ENCODE measurements at places on chromosomes 5 and 9.

DNA sequence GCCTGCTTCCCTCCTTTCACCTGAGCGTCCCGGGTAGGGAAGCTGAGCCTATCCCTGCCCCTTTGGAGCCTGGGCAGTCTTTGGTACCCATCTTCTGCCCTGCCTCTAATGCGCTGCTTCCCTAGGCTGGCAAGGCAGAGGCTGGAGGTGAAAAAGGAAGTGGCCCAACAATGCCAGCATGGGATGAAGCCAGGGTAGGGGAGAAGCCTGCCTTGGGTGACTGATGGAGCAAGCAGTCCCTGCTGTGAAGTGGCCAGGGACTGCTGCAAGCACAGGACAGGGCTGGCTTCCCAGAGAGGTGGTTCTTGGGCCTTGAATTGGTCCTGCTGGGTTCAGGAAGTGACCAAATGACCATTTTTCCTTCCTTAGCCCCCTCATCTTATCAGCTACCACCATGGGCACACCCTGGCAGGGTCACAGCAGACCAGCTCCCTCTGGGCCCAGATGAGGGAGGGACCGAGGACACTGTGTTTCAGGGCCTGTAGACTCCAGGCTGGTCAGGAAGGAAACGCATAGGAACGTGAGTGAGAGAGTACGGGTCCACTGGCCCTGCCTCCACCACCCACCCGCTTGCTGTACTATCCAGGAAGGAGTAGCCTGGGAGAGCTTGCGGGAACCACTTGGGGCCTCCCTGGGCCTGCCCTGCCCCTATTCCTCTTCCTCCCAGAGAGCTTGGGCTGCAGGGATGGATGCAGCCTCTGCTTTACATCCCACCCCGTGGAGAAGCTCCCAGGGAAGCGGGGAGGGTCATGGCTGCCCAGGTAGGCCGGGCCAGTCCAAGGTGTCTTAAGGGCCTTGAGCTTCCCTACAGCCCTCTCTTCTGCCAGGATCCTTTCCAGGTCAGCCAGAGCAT lies 102.6 kb downstream of the DAB2IP start:
- DNase-seq = no peak

- DNase-seq = no peak
Observed at GRCh38 chr9:27377811-27378456, 81.0 kb upstream of the EQTN start.

DNA sequence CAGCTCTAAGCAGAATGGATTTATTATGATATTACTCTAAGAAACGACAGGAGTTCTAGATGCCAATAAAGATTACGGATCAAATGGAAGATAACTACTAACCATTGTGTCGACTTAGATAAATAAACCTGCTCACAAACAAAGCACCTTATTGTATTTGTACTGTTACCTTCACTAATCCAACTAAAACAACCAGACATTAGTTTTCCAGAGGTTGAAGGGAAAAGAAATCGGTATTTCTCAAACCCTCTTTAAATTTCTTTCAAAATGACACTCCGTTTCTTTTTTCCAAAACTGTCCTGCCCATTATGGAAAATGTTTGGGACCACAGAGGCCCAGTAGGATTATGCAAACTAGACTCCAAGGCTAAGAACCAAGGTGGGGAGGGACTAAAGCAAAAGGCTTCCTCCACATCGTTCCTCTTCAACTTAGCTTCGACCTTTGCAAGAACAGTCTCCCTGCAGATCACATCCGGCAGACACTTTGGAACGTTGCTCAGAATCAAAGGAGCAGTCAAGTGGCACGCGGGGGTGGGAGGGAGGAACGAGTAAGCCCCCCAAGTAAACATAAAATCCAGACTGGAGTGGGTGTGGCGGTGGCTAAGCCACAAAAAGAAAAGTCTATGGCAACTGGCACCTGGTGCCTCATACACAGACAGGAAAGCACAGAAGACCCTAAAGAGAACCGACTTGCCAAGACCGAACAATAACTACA lies 2.7 kb downstream of the MLLT3 start:
- no peak for DNase-seq

DNA sequence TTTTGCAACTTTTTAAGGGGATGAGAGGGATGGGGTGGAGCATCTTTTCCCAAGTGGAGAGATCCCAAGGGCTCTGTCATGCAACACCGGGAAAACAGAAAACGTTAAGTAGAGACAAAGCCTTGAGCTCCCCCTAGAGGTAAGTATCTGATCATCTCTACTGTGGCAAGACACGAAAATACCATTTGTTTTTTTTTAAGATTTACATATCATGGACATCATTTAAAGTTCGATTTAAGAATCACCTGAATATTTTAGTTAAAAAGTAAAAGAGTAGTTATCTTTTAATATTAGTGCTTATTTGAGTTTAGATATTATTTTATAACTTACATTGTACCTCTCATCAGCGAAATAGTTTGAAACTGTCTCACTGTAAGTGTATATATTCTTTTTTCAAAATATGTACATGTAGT lies 200.4 kb downstream of the LRRC70 start:
- no peak for DNase-seq

DNA sequence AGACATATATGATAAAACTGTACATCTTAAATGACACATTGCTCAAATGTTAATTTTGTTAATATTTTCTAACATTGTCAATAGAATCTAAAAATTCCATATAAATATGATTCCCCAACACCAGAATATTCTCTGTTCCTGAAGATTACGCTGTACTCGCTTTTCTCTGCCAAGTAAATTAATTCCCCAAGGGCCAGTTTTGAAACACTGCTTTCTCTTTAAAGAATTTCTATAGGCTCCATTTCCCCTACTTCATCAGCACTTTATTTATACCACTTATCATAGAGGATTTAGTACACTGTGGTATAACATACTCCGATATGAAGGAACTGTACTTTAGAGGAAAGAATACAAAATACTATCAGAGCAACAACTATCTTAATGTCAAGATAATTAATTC lies 101.4 kb upstream of the ACOT12 start:
- no peak for DNase-seq

DNA sequence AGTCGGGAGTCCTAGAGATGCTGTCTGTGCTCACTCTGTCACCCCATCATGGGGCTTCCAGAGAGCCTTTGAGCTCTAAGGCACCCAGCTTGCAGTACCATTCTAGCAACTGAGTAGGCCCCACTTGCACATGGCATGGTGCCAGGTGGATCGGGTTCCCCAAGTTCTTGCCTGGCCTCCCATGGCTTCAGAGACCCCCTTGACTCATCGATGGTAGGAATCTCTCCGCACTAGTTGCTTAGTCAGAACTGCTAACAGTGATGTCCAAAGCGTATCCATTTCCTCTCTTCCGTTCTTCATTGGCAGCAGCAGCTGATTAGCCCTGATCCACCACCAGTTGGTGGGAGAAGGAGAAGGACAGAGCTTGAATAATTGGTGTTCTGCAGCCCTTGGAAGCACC lies 70.3 kb upstream of the RARS1 start:
- DNase-seq = no peak

- no peak for DNase-seq
Observed at GRCh38 chr5:39750661-39751060, 325.9 kb upstream of the DAB2 start.

DNA sequence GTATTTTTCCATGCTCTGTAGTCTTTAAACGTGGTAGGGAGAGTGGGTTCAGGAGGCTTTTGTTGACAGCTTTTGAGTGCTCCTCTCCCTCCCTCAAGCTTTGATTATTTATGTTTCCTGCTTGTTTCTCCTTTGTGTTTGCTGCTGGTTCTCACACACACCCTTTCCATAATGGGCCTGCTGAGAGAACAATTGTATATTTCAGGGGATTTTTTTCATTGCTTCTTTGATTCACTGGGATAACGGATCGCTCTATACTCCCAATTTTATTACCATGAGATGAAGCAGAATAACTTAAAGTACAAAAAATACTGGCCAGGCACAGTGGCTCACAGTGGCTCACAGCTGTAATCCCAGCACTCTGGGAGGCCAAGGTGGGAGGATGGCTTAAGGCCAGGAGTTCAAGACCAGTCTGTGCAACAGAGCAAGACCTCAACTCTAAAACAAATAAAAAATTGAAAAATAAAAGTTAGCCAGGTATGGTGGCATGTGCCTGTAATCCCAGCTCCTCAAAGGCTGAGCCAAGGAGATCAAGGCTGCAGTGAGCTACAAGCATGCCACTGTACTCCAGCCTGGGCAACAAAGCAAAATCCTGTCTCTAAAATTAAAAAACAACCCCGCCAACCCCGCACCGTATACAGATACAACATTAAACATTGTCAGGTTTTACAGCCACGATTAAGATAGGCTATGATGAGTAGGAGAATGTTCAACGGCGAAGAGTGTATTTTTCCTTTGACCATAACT lies 66.9 kb downstream of the USP20 start:
- no peak for DNase-seq

DNA sequence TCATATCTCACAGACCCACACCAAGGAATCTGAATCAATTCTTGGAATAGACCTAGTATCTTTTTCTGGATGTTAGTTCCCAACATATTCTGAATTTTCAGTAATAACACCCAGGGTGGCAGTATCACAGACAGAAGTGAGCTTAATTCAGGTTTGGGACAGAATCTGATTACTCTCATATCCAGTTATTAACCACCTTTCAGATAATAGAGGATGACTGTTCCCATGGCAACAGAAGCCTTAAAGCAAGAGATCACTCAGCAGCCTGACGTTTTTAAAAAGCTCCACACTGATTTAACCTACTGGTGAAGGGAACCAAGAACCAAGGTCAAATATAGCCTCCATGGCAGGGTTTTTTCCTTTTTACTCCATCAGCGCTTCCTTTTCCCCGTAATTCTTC lies 68.4 kb downstream of the ACTBL2 start:
- DNase-seq = no peak

GRCh38 chr9:116899337-116900006 lies 212.4 kb downstream of the TRIM32 start:
- no peak for DNase-seq

GRCh38 chr5:156221816-156222215 lies 105.1 kb upstream of the SGCD start:
- DNase-seq = no peak

- DNase-seq = no peak
Observed at GRCh38 chr9:91495450-91495849, 71.8 kb upstream of the NFIL3 start.

- DNase-seq = no peak
Observed at GRCh38 chr5:62299600-62299999, 6.4 kb upstream of the KIF2A start.

GRCh38 chr9:91647371-91647770 lies 223.7 kb upstream of the NFIL3 start:
- DNase-seq = no peak

DNA sequence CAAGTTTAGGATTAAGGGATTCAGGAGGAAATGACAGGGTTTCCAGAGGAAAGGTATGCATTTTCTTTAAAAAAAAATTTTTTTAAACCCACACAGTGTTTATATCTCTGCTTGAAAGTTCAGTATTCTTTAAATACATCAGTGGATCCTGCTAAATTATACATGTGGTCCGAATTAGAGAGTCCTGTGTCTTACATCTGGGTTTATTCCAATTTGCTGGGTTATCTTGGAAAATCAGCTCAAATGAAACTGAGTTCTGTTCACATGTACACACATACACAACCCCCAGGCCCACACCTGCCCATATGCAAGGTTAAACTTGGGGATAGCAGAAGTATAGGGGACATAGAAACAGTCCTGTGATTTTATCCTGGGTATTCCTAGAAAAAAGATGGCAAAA lies 493.7 kb downstream of the ZNF608 start:
- DNase-seq = no peak

DNA sequence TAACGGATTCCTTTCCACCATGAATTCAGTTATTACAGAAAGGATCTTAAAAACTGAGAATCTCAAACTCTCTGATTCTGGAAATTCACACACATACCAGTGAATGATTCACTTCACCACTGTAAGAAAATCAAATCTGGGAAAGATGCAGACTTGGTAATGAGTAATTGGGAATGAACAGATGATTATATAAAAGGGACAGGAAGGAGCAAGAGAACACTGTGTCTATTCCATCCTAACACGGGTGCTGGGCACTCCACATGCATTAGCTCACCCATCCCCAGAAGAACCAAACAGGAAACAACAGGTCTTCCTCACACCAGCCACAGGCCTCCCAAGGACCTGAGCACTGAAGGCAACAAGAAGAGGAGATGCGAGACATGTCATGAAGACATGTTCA lies 74.8 kb upstream of the ZNF622 start:
- no peak for DNase-seq

GRCh38 chr5:148569948-148570347 lies 84.4 kb downstream of the HTR4 start:
- no peak for DNase-seq

GRCh38 chr5:172119921-172120688 lies 67.9 kb downstream of the STK10 start:
- DNase-seq = no peak

DNA sequence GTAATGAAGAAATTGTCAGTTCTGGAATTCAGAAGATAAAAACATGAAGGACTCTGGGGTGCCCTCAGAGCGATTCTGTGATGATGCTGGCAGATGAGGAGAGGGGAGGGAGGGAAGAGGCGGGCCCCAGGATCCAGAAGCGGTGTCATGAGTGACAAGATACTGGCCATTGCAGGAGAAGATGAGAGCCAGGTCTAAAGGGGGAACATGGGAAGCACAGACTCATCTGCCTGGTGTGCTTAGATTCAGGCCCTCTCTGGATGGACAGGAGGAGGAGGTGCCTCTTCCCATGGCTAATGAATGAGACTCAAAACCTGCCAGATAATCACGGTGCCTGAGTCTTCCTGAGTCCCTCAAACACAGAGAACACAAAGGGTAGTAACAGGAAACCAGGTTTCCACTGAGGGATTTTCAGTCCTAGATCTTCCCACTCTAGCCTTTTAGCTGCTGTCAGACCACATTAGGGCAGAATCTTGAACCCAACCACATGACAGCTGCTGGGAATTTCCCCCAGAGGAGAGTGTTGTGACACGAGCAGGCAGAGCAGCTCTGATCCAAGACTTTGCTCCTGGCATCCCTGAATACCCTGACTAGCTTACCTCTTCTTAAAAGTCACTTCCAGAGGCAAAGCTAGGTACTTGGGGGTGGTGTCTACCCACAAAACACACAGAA lies 28.2 kb upstream of the HSPA9 start:
- no peak for DNase-seq

DNA sequence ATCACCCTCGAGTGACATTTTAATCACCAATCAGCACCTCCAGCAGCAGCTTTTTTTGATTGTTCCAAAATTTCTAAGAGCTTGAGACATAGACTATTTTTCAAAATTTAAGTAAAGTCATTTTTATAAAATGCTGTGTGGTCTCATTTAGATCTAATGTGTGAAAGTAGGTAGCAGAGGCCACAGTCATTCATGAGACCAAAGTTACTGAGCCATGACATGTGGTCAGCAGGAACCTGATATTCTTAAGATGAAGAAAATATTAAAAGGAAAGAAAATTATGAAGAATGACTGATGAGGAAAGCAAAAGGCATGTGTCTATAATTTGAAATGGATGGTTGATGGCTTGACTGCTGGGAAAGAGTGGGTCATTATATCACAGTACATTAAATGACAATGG lies 7.2 kb downstream of the FREM1 start:
- DNase-seq = no peak
